ENCODE measurements at places on chromosomes 7 and 10.

- DNase-seq = no peak
These were observed 386.5 kb upstream of the AUTS2 start for GRCh38 chr7:69211739-69212138.

- DNase-seq = no peak
These were observed 33.5 kb downstream of the GDI2 start for GRCh38 chr10:5779730-5780129.

DNA sequence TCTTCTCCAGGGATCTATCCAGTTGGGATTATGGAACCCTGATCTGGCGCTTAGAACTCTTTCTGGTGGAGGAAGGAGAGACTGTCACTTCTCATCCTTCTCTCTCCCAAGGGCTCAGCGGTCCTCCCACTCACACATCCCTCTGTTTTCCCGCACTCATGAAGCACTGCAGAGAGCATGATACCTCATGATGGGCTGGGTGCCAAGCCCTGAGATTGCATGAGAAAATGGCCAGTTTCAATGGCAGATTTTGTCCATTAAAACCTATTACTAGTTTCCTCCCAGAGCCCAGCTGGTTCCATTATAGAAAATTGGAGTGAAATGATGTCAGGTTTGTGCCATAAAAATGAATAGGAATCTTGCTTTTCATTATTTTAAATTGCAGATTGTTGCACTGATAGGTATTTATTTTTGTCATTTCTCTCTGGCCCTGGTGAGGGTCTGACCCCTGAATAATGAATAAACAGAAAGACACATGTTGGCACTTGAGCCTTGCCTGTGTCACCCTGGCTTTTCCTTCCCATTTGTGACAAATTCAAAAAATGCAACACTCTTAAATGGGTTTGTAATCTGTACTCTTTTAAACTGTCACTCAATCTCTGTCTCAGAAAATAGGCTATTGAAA, 1151.1 kb downstream of the TYW1 start:
- DNase-seq = no peak

DNA sequence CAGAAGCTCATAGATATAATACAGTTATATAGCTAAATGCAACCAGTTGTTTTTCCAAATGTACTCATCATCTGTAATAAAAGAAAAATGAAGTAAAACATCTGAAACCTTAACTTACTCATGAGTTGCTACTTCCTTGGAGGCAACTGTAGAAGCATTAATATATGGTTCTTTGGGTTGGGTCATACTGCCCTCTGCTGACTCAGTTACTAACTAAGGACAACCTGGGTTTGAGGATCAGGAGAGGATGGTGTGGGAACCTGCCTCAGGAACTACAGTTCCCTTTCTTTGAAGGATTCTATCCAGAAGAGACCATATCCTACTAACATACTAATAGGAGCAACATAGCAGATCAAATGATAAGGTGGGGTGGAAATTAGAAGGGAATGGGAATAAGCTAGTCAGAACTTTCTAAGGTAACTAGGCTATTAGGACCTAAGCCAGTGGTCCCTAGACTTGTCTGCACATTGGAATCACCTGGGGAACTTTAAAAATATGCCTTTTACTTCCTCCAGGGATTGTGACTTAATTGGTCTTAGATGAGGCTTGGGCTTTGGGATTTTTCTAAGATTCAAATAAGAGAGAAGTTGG, 20.7 kb downstream of the COX15 start:
- DNase-seq = no peak

- no peak for DNase-seq
These were observed 4.7 kb upstream of the CXCL12 start for GRCh38 chr10:44389556-44389955.

GRCh38 chr7:156988343-156989185, 21.9 kb downstream of the MNX1 start:
- DNase-seq = no peak

DNA sequence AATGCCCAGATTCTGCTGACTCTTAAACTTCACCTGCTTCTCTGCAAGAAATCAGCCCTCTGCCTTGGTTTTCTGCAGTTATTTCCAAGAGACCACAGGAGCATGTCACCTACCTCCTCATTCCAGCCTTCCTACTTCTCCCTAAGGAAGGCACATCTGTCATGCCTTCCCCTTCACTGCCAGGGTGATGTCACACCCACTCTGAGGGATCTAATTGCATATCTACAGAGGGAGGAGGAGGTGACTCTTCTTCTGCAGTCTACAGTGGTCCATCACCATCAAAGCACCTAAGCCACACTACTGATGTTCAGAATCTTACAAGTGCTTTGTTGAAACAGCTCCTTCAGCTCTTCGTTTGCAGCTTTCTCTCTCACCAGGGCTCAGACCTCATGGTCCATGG, 275.5 kb downstream of the FGFR2 start:
- no peak for DNase-seq

DNA sequence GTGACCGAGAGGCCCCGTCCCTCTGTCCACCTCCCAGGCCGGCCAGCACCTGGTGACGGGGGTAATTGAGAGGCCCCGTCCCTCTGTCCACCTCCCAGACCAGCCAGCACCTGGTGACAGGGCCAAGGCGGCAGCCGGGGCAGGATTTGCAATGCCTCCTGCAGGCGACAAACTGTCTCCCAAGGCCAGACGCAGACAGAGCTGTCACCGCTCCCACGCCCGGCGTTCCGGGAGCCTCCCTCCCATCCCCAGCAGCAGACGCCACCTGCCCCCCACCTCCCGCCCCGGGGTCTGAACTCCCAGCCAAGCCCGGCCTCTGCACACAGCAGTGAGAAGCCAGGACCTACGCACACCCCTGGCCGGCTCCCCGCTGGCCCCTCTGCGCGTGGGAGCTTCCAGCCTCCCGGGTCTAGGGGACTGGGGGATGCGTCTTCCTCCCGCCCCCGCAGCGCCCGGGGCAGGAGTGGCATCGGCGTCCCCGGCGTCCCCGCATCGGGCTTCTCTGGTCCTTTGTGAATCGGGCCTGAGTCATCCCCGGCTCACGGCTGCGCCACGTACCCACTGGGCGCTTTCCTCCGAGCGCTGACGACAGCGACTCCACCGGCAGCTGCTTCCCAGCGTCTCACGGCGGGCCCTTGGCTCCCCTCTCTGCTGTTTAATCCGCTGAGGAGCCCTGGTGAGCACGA, 95.1 kb upstream of the DIP2C start:
- peak; percentile 41 for DNase-seq
